IPS-NIHi11 (cell line): ENCODE measurements at places on chromosomes 1 and 21.

GRCh38 chr1:179549368-179549700 lies 26.4 kb downstream of the NPHS2 start:
- no peak for DNase-seq

DNA sequence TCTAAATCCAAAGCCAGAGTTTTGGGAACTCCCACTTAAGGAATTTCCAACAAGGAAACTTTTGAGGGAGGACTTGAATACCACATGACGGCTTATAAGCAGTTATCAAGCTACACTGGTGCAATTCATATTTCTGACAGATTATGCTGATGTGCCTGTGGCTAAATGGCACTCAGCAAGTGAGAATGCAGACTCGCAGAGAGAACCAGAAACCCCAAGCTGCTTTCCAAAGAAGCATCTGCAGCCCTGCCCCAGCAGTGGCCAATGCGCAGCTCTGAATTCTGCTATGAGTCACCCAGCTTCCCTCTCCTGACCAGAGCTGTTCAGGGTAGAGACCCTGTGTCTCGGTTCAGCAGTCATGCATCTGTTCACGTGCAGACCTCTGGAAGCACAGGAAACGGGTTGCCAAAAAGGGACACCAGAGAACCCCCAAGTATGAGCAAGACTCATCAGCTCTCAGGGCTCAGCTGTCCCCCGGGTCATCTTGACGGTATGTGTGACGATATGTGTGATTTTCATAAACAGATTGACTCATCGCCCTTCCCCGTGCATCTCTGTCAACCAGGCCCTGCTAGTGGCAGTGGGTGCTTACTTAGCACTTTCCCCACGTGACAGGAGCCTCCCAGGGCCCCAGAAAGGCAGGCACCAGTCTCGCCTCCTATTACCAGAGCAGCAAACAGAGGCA lies 76.3 kb downstream of the ITPKB start:
- peak; percentile 33 for DNase-seq

DNA sequence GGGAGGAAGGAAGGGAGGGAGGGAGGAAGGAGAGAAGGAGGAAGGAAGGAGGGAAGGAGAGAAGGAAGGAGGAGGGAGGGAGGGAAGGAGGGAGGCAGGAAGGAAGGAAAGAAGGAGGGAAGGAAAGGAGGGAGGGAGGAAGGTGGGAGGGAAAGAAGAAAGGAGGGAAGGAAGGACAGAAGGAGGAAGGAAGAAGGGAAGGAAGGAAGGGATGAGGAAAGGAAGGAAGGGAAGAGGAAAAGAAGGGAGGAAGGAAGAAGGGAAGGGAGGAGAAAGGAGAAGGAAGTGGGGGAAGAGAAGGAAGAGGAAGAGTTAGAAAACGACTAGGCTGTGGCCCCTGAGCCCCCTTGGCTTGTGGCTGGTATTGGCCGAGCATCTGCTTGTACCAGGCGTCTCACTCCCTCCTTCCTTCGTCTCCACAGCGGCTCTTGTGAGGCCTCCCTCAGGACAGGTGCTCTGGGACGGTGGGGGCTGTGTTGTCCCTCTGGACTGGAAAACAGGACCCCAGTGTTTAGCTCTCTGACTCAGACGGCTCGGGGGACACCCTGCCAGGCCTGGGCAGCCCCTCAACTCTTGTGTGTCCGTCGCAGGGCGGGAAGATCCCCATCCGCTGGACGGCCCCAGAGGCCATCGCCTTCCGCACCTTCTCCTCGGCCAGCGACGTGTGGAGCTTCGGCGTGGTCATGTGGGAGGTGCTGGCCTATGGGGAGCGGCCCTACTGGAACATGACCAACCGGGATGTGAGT lies 36.2 kb upstream of the C1QA start:
- DNase-seq = peak; percentile 80

GRCh38 chr1:43521756-43522155 lies 8.9 kb upstream of the PTPRF start:
- DNase-seq = no peak

DNA sequence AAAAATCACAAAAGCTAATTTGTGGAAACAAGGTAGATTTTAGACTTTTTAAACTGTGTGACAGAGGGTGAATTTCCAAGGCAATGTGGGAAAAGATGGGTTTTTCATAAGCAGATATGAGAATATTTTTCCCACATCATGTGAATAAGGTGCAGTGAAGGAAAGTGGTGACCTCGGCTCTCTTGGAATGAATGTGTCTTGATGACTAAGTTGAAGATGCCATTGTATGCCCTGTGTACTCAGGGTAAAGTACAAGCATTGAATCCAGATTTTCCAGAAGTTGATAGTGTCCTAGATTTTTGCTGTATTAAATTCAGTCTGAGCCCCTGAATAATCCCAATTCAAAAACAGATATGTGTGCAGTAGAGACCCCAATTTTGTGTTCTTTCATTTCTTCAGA lies 442.6 kb upstream of the ADGRL2 start:
- no peak for DNase-seq

DNA sequence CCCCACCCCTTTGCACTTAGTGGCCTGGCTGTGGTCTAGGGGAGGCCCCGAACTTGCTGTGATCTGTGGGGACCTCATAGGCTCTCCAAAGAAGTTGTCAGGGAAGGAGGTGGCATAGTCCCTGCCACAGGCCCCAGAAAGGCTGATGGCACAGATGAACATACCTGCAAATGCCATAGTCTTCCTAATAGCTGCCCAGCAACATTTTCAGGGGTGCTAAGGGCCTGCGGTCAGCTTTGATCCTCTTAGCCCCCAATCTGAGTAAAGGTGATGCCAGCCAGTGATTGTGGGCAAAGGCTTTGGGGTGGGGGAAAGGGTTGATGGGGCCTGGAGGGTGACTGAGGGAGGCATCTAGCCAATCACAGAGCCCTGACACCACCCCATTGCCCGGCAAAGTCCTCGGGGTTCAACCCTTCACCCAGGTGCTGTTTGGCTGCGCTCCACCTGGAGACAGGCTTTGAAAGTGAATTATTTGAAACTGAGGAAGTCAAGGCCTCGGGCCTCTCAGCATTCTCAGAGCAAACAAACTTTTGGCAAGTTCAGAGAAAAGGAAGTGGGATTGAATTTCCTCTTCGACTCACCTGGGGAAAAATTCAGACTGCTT lies 35.8 kb downstream of the PAX7 start:
- DNase-seq = no peak

- no peak for DNase-seq
Measured at GRCh38 chr1:218748071-218748470, 402.9 kb downstream of the TGFB2 start.

- peak; percentile 33 for DNase-seq
Measured at GRCh38 chr1:67801903-67802302, 31.4 kb downstream of the GNG12 start.

- DNase-seq = no peak
Measured at GRCh38 chr21:25491267-25491666, 116.0 kb downstream of the MRPL39 start.

DNA sequence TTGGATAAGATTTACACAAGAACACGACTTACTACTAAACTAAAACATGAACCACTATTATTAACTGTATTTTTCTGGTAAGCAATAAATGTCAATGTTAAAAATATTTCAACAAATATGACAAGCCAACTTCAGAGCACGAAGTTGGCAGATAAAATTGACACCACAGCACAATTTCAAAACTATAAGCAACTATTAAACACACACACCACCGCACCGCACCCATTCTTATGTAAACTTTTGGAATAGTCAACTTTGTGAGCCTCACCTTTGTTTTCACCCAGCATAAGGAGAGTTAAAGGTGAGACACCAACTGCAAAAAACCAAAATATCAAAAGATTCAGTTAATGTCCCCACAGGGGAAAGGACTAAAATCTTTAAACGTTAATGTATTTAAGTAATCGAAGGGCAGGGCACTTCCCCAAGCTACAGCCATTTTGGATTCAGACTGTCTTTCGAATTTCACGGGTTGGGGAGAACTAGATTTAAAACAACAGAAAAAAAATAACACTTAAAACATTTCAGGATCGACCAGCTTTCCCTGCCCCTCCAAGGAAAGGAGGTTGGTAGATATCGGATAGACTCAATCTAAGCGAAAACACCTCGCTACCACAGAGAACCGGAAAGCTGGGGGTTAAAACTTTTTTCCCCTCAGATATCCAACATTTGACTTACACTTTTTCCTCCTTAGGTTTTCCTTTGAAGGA lies 872 bp downstream of the GPBP1L1 start:
- no peak for DNase-seq

- DNase-seq = peak; percentile 85
Measured at GRCh38 chr1:110053552-110054428, 16.7 kb downstream of the ALX3 start.

GRCh38 chr1:247172996-247173395 lies 1.2 kb upstream of the ZNF124 start:
- DNase-seq = no peak

- DNase-seq = no peak
Measured at GRCh38 chr1:240909701-240910457, 297.9 kb upstream of the GREM2 start.

- no peak for DNase-seq
Measured at GRCh38 chr1:231166398-231166797, 4.5 kb downstream of the TRIM67 start.

- peak; percentile 46 for DNase-seq
Measured at GRCh38 chr1:180542113-180542837, 16.5 kb upstream of the OVAAL start.

DNA sequence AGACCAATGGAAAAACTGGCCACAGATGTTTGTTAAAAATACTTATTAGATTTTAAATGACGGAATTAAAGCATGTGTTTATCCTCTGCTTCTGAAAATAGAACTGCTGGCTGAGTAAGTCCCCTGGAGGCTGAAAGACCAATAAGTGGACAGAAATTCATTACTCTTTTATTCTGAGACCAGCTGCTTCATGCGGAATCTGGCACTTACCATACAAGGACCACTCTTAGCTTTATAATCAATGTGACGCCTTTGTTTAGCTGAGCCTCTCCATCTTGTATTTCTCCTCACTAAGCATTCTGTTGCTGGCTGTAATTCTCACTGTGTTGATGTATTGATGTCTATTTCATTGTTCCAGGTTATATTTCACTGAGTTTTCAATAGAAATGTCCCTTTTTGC lies 6.3 kb upstream of the EXO1 start:
- no peak for DNase-seq

DNA sequence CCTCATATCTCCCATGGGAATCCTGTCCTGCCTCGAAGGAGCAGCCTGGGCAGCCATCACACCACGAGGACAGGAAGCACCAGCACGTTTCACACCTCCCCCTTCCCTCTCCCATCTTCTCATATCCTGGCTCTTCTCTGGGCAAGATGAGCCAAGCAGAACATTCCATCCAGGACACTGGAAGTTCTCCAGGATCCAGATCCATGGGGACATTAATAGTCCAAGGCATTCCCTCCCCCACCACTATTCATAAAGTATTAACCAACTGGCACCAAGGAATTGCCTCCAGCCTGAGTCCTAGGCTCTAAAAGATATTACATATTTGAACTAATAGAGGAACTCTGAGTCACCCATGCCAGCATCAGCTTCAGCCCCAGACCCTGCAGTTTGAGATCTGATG lies 8.7 kb downstream of the SLAMF8 start:
- no peak for DNase-seq

- peak; percentile 14 for DNase-seq
Measured at GRCh38 chr21:40335704-40336103, 468.5 kb downstream of the PCP4 start.

DNA sequence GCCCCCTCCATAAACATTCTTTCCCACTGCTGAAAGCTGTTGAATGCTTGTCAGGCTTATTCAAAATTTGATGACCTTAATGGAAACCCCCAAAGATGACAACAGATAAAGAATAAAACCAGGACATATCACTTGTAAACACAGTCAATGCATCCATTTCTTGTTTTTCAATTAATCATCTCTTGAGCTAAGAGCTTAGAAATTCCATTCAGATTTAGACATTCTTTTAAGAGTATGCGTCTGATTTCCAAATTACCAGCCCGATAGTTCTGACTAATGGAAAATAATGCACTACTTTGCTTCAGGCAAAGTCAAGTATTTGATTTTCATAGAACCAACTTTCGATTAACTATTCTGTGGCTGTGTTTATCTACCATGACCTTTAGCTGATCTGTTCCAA lies 100.6 kb upstream of the RUNX1 start:
- DNase-seq = no peak

DNA sequence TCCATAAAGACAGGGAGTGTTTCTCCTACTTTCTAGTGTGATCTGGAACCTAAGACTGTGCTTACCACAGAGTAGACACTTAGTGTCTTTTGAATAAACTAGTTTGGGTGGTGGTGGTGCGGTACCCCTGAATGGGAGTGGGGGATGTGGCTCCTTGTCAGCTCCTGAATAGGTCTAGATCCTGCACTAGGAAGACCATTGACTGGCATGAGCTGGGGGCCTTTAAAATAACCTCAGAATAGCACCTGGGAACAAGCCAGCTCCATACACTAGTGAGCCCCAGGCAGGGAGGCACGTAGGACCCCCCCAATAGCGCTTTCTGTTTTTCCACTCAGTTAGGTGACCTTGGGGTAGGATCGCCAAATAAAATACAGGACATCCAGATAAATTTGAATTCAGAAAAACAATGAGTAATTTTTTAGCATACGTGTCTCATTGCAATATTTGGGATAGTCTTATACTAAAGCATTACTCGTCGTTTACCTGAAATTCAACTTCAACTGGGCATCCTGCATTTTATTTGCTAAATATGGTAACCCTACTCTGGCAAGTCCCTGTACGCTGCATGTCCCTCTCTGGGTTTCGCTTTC lies 45.6 kb downstream of the AZIN2 start:
- no peak for DNase-seq

- DNase-seq = no peak
Measured at GRCh38 chr1:24935615-24936484, 5.8 kb upstream of the RUNX3 start.

DNA sequence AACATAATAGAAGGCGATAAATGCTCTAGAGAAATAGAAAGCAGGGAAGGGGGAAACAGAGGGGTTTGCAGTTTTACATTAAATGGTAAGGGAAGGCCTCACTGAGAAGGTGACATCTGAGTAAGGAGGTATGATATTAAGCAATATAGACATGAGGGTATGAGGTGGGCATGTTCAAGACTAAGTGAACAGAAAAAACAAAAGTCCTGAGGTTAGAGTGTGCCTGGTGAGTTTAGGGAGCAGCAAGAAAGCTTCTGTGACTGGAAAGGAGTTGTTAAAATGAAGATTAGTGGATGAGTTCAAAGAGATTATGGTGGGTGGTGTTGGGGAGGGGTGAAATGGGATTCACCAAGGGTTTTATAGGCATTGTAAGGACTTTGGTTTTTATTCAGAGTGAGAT lies 8.6 kb downstream of the RPRD2 start:
- no peak for DNase-seq

DNA sequence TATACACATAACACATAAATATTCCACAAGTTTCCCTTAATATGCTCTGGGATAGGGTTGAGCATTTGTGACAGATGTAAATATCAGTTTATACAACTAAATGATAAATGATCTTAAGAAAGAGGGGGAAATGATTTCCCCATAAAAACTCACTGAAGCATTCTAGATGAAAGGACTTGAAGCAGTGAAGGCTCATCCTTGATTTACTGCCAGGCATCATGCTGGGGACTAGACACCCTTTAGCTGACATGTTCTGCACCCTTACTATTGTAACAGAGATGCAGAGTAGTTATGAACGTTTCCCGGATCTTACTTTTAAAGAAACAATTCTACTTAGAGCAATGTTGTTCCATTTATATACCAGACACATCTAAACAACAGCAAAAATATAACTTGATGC lies 235.8 kb downstream of the PTGER3 start:
- no peak for DNase-seq
